ENCODE measurements at places on chromosomes 4 and X. TPM values are rescaled to one million over a fixed set of nuclear protein-coding genes. Genes with fewer than 3 reads are reported as not detected.

- DNase-seq: no peak
These were observed 54.5 kb downstream of the TENM3 start for GRCh38 chr4:182297659-182298058.

- DNase-seq: no peak
These were observed 13.1 kb upstream of the AFF1 start for GRCh38 chr4:86921608-86922252.

DNA sequence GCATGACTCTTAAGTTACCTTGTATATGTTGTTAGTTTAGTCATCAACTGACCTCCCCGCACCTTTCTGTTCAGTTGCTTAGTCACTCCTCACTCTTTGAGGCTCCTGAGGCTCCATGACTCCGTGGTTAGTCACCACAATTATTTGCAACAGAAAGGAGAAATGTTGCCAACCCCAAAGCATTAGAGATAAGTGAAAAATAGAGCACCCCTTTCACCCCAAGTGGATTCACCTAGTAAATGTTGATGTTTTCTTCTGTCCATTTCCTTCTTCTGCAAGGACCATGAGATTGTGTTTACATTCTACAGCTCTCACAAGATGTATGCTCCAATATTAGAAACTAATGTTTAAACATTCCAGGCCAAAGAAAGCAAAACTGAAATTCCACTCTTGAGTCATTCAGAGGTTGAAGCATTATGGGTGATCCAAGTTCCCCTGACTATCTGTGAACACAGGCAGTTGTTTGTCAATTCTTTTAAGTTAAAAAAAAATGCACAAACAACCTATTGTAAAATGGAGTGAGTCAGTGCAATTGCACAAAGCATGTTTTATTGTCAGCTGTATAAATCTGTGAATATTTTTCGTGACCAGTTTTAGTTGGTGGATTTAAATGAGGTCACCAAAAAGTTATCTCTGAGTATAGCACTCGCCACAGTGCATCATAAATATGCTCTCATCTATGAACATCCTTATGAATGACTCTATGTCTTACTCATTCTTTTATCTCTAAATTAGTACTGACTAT is 552.4 kb upstream of the MAGEB2 start:
- no peak for DNase-seq

DNA sequence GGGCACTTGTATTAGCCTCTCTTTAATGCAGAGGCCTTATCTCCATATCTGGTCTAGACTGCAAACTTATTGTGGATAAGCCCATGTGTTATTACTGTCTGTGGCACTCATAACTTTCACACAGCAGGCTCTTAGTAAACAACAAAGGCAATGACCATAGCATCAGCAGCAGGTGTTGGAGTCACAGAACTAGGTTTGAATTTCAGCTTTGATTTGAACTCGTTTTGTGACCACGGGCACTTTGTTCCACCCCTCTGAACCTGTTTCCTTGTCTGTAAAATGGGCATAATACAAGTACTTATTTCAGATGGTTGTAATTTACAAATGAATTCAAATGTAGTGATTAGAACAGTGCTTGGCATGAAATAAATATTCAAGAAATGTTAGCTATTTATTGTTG is 121.8 kb upstream of the C1GALT1C1 start:
- no peak for DNase-seq

GRCh38 chrX:92232182-92232581 is 453.0 kb downstream of the PCDH11X start:
- no peak for DNase-seq

DNA sequence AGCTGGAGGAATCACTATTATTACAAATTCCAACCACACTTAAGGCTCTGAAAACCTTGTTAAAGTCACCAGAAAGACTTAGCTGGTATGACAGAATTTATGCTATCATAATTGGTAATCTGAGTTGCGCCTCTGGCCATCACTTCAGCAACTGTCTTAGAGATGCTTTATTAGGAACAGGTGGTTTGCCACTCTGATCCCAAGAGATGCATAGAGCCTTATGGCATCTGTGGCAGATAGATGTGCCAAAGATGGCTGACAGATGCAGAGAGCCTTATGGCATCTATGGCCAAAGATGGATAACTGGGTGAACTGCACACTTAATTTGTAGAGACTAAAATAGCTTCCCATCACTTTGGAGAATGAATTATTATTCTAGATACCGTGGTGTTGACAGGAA is 32.3 kb upstream of the PLAC8 start:
- no peak for DNase-seq

- DNase-seq: no peak
These were observed 382.6 kb upstream of the NOCT start for GRCh38 chr4:138632856-138633579.

DNA sequence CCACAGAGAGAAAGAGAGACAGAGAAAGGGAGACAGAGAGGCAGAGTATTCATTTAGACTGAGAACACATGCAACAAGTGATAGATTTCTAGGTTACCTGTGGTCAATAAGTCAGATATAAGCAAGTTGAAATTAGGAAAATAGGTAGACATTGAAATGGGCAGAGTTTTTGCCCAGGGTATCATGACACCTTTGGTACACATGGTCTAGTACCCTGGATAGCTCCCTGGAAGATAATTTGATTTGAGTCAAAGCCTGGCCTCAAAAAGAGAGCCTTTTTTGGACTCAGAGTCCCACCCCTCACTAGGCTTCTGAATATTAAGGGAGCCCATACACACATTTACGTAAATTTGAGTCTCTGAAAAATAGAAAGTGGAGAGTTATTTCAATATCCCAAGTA is 4.0 kb upstream of the RPS6KA6 start:
- DNase-seq: no peak

GRCh38 chrX:113512700-113513395 is 672.2 kb upstream of the AMOT start:
- no peak for DNase-seq

- DNase-seq: no peak
These were observed 49.9 kb downstream of the FAM114A1 start for GRCh38 chr4:38917481-38918025.

DNA sequence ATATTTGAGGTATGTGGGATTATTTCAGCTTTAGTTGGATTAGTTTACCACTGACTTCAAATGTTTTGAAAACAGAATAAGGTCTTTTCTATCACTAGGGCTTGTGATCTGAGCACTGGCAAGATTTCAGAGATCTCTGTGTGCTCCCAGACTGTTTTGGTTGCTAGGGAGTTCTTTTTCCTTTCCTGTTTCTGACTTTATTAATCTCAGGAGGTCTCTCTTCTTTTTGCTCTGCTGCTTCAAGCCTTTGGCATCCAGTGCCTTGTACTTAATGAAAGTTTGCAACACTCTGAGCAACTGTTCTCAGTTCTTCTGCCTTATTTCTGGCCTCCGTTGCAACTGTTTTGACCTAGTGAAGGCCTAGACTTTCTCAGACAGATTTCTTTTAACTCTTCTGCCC is 32.1 kb upstream of the PAQR3 start:
- DNase-seq: no peak

- DNase-seq: no peak
These were observed 109.5 kb downstream of the DDX60 start for GRCh38 chr4:168208957-168209614.

DNA sequence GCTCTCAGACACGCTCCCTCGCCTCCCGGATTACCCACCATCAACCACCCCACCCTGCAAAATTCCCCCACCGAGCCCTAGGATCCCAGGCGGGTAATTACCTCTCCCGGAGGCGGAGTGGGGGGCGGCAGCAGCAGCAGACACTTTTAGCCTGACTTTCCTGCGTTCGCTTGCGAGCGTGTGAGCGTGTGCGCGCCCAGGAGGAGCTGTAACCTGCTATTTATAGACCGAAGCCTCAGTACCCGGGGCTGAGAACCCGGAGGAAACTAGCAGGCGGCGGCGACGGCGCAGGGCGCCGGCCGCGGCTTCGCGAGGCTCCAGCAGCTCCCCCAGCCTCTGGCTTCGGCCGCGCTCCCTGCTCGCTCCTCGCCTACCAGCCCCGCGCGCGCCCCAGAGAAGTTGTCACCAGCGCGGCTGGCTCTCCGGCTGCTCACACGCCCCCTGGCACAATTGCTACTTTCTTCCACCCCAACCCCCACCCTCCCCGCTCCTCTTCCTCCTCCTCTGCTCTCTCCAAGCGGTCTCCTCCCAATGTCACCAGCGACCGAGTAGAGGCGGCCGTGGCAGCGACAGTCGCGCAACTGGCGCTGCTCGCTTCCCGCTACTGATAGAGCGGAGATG is at the start of gene INPP4B:
Gene INPP4B, minus strand, starts transcription at position 194 of the 621 bp plus-strand sequence.
- DNase-seq: peak; percentile 83

- DNase-seq: no peak
These were observed 73.7 kb downstream of the RTL9 start for GRCh38 chrX:110432091-110432905.

GRCh38 chr4:76744241-76744921 is 153.6 kb downstream of the SOWAHB start:
- DNase-seq: no peak

Gene GAR1
- 11.3 TPM for total RNA-seq

Gene SFRP2
- total RNA-seq: 91.0 TPM

Gene MGARP
- total RNA-seq: 3.7 TPM

All from aorta (tissue), 5 donors.